Right ventricle myocardium superior (tissue), 1 donor: ENCODE measurements at places on chromosomes 11 and 22. TPM values are rescaled to one million over a fixed set of nuclear protein-coding genes. Genes with fewer than 3 reads are reported as not detected.

GRCh38 chr11:127709960-127710359 lies 709.4 kb upstream of the KIRREL3 start:
- no peak for DNase-seq

Gene MMP20
- not detected for total RNA-seq

- DNase-seq, result no peak
Observed at GRCh38 chr11:70113801-70114200, 35.7 kb downstream of the ANO1 start.

DNA sequence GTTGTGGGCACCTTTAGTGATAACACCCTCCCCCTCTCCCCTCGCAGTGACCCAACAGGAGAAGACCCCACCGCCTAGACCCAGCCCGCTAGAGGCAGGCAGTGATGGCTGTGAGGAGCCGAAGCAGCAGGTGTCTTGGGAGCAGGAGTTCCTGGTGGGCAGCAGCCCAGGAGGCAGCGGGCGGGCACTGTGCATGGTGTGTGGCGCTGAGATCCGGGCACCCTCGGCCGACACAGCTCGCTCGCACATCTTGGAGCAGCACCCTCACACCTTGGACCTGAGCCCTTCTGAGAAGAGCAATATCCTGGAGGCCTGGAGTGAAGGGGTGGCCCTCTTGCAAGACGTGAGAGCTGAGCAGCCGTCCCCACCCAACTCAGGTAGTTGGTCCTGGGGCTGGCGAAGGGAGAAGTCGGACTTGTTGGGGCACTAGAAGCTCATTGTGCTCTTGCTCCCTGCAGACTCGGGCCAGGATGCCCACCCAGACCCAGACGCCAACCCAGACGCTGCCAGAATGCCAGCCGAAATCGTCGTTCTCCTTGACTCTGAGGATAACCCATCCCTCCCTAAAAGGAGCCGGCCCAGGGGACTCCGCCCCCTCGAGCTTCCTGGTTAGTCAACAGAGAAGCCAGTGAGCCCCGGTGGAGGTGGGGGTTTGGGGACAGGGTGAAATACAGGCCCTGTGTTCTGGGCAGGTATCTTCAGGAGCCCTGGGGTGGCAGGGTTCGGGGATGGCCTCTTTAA lies 4.7 kb downstream of the SPINDOC start:
- no peak for DNase-seq

Gene OR2D2
- total RNA-seq, result not detected

DNA sequence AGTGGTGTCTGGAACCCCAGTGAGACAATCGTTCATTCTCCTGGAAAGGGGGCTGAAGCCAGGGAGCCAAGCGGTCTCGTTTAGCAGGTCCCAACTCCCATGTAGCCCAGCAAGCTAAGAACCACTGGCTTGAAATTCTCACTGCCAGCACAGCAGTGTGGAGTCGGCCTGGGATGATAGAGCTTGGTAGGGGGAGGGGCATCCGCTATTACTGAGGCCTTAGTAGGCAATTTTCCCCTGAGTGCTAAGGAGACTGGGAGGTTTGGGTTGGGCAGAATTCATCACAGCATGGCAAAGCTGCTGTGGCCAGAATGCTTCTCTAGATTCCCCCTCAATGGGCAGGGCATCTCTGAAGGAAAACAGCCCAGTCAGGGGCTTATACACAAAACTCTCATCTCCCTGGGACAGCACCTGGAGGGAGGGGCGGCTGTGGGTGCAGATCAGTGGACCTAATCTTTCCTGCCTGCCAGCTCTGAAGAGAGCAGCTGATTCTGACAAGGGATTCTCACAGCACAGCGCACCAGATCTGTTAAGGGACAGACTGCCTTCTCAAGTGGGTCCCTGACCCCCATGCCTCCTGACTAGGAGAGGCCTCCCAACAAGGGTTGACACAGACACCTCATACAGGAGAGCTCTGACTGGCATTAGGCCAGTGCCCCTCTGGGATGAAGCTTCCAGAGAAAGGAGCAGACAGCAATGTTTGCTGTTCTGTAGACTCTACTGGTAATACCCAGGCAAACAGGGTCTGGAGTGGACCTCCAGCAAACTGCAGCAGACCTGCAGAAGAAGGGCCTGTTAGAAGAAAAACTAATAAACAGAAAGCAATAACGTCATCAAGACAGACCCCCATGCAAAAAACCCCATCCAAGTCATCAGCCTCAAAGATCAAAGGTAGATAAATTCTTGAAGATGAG lies 14.8 kb downstream of the OR52M1 start:
- DNase-seq, result no peak

Gene OR51T1
- not detected for total RNA-seq

Gene CDCA5
- total RNA-seq, result 1.4 TPM

DNA sequence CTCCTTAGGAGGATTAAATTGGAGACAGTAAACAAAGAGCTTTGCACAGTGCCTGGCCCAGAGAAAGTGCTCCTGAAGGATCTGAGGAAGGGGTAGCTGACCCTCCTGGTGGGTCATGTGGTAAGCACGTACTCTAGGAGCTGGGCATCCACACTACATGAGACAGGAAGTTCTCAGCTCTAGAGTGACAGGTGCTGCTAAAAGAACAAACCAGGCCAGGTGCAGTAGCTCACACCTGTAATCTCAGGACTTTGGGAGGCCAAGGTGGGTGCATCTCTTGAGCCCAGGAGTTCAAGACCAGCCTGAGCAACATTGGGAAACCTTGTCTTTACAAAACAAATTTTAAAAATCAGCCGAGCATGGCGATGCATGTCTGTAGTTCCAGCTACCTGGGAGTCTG lies 13.1 kb downstream of the SLC43A1 start:
- DNase-seq, result no peak

GRCh38 chr11:61482513-61482912 lies 26.0 kb upstream of the LRRC10B start:
- DNase-seq, result no peak

- DNase-seq, result no peak
Observed at GRCh38 chr11:41978945-41979344, 519.5 kb upstream of the LRRC4C start.

Gene MYO18B
- 114 TPM for total RNA-seq
